GM06990 (cell line): ENCODE measurements at places on chromosomes 2 and 18.

DNA sequence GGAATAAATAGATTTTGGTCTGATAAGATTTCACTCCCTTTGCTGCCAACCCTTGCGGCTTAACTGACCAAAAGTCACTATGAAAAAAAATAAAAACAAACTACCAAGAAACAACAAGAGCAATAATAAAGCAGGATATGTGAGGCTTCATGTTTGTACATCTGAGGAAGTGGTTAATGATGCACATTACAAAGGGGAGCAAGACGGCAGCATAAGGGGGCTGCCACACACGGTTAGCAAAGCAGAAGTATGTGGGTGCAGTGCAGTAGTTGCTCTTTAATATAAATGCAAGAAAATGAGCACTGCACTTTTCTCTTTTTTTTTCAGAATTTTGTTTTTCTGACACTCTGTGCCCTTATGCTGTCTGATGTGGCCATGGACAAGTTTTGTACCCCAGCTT lies 377.1 kb upstream of the CNTNAP5 start:
- no peak for DNase-seq

GRCh38 chr2:23429036-23429435 lies 44.1 kb downstream of the KLHL29 start:
- DNase-seq: no peak

DNA sequence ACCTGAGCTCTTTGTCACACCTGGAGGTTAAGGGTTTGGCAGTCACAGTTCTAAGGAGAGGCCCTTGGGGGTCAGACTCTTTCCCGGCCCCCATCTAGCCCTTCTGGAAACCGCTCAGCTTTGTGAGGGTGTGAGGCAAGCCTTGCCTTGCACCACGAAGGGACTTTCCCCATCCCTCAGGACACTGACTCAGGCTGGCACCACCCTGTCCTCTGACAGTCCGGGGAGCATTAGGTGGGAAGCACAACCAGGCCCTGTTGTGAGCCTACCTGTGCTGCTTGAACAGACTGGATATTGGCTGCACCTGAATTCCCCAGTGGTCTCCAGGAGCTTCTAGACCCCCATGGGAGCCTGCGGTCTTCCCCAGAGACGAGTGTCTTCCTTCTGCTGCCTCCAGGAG lies 47.0 kb upstream of the GBX2 start:
- no peak for DNase-seq

- DNase-seq: no peak
These were observed 93.5 kb upstream of the MGAT4A start for GRCh38 chr2:98824256-98825019.

DNA sequence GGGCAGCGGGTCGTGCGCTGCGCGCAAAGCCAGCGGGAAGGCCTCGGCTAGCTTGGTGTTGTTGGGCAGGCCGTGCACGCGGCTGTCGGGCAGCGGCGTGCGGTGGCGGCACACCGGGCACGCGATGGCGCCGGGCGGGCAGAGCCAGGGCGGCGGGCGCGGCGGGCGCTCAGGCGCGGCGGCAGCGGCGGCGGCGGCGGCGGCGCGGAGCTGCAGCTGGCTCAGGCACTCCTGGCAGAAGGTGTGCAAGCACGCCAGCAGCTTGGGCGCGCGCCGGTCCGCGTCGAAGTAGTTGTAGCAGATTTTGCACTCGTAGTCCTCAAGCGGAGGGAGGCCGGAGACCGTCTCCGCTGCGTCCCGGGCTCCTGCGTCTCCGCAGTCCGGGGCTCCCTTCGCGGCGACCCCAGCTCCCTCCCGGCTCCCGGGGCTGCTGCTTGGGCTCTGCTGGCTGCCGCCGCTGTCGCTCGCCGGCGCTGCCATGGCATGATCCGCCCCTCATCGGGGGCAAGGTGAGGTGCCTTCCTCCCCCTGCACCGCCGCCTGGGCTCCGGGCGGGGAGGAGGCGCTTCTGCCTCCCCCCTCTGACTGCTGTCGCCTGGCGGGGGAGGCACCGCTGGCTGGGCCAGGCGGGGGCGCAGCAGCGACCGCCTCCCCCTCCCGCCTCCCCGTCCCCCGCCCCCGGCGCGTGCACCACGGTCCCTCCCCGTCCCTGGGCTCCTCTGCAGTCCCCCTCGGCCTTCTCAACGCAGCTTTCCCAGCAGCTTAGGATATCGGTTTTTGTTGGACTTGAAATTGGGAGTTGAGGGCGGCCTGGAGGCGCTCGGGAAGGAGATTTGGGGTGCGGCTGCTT lies 21.0 kb upstream of the PAX3 start:
- peak; percentile 78 for DNase-seq

- DNase-seq: no peak
These were observed 42.1 kb downstream of the RNF152 start for GRCh38 chr18:61850756-61851155.

- no peak for DNase-seq
These were observed 90.4 kb downstream of the RAPH1 start for GRCh38 chr2:203444738-203445137.

- no peak for DNase-seq
These were observed 14.8 kb downstream of the SERPINE2 start for GRCh38 chr2:224024270-224024669.

DNA sequence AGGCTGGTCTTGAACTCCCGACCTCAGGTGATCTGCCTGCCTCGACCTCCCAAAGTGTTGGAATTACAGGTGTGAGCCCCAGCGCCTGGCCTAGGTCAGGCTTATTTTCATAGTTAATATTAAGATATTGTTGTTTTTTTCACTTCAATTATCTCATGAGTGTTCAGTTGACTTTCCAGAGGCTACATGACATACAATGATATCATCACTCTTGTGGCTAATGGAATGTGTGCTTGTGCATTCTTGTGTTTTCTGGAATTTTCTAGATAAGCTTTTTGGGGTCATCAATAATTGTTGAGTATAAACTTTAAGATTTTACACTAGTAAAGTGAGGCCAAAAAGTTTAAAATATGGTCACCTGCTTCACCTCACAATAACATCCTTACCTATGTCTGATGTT lies 180.9 kb downstream of the FIGN start:
- no peak for DNase-seq

DNA sequence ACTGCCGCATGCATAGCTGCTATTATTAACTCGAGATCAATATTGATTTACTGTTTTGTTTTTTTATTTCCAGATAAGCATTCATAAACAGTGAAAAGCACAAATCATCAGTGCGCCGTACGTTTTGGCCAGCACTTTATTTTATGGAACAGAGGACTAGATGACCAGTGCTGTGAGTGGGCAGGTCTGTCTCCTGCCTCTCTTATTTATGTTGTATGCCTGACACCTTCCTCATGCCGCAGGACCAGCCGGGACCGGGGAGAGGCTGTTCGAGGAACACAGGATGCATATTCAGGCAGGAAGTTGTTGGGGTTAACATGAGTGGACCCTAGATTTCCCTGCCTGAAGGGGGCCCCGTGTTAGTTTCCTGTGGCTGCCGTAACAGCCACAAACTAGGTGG lies 72.6 kb downstream of the AGAP1 start:
- DNase-seq: no peak

GRCh38 chr2:33426666-33427231 lies 49.7 kb upstream of the RASGRP3 start:
- DNase-seq: no peak

- no peak for DNase-seq
These were observed 32.6 kb upstream of the SP3 start for GRCh38 chr2:173997753-173998152.
